Breast epithelium (tissue), 4 donors: ENCODE measurements at places on chromosomes 3 and 15.
A peak's percentile ranks its signal among the peaks of the same experiment; 100 is the strongest.

DNA sequence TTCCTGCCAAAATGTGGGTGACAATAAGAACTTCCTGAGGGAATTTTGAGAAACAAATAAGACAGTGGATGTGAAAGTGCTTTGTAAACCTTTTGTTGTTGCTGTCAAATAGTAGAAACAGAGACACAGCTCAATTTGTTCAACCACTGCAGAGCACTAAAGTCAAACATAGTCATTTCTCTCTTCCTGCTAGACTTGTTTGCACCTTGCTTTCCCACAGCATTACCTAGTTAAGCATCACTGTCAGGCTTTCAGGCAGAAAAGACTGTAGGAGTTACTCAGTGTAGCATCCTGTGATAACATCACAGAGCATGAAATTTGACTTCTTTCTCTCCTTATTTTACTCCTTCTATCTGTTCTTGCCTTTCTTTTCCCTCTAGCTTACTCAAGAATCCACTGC is 27.1 kb downstream of the SLC12A1 start:
- DNase-seq, result no peak

DNA sequence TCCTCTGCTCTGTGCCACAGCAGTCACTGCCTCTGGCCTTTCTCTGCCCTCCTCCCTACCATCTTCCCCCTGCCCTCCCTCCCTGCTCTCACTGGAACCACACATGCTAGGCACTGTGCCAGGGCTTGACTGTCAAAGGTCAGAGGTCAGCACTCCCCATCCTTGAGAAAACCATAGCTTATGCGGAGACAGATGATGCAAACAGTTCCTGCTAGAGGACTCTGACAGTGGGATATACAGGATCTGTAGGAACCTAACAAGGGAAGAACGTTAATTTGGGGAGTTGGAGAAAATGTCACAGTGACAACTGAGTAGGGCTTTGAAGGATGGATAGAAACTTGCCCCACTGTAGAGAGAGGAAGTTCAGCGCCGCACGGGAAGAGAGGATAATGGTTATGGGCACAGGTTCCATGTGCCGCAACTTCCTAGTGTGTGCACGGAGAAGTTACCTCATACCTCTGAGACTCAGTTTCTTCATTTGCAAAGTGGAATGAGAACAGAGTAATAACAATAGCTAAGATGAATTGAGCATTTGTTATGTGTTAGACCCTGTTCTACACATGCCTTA is 29.3 kb upstream of the XYLB start:
- DNase-seq, result no peak

DNA sequence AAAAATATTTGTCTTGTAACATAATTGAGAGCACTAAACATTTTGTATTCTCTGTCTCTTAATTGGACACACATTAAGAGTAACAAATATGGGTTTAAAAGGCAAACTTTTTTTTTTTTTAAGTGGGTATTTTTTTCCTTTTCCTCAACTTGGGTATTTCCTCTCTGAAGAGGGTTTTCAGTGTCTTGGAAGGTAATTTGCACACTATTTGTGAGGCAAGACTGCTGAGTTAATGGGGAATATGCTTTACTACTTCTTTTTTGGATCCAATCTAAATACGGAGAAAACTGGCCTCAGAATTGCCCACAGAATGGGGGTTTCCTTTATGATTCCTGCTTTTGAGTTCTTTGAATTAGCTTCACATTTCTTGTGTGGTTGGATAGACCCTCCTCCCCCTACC is 105.2 kb downstream of the FNDC3B start:
- no peak for DNase-seq

DNA sequence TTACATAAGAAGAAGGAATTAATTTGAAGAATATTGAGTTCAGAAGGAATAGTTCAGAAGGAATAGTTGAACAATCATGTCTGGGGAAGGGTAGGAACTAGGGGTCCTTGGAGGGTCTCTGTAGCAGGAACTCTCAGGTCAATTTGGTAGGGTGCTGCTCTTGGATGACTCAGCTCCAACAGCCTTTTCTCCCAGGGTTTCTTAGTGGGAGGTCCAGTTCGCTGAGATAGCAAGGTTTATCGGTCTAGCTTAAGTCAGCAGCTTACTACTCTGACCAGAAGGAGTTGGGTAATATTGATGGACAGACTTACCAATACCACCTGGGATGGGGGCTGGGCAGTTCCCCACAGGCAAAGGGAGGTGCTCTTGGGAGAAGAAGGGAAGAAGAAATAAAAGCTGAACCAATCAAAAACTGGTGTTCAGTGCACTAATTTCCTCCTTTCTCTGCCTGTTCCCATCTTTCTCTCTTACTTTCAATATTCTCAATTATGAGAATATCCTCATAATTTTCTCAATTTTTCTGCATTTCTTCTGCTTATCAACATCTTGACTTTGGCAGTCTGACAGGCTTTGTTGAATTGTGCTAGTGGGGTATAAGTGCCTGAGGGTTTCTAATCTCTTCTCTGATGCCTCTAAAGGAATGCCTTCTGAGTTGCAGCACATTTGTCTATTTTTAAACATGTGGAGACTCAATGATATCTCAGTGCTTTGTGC is 14.4 kb upstream of the MITF start:
- DNase-seq, result no peak

DNA sequence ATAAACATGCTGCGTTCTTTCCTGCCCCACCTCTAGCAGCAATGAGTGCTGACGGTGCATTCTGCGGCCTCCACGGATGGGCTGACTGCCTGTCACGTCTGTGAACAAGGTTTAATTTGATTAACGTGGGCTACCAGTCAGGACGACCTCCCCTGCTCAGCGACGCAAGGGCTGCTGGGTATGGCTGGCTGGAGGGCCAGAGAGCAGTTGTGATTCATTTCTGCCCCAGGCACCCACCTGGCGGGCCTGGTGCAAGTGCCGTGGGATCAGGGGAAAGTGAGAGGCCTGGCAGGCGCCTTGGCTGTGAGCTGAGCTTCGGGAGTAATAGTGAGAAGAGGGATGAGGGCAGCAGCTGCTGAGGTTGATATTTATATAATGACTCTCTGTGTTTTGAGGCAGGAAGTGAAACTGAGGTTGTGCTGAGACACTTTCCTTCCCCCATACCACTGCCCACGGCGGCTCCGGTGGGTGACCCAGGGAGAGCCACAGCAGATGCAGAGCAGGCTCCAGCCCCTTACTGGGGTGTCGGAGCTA is 190.4 kb upstream of the BCL6 start:
- no peak for DNase-seq

GRCh38 chr3:178244733-178245709 is 291.2 kb upstream of the KCNMB2 start:
- no peak for DNase-seq

DNA sequence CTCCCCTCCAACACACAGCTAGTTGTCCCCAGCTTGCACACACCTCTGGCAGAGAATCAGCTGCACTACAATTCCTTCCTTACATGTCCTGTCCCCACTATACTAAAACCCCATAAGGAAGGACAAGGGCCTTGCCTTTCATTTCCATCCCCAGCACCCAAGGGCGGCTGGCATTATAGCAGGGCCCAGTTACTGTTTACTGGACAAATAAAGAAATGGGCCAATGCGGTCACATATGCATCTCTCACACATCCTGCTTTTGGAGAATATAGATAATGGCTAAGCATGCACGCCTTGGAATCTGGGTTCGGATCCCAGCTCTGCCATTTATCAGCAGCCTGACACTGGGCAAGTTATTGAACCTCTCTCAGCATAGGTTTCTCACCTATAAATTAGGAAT is 99.1 kb downstream of the DAPK2 start:
- DNase-seq, result no peak

- DNase-seq, result no peak
Measured at GRCh38 chr15:35827911-35828310, 281.9 kb upstream of the DPH6 start.

DNA sequence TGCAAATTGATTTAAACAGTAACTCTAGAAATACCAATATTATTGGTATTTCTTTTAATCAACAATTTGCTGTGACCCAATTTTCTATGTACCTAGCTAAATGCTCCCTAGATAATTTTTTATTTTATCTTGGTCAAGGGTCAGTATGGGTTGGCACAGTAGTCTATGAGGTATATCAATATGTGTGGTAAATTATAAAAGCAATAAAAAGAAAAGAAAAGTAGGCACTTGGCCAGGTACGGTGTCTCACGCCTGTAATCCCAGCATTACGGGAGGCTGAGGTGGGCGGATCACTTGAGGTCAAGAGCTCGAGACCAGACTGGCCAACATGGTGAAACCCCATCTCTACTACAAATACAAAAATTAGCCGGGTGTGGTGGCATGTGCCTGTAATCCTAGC is 34.0 kb upstream of the STIMATE start:
- no peak for DNase-seq

DNA sequence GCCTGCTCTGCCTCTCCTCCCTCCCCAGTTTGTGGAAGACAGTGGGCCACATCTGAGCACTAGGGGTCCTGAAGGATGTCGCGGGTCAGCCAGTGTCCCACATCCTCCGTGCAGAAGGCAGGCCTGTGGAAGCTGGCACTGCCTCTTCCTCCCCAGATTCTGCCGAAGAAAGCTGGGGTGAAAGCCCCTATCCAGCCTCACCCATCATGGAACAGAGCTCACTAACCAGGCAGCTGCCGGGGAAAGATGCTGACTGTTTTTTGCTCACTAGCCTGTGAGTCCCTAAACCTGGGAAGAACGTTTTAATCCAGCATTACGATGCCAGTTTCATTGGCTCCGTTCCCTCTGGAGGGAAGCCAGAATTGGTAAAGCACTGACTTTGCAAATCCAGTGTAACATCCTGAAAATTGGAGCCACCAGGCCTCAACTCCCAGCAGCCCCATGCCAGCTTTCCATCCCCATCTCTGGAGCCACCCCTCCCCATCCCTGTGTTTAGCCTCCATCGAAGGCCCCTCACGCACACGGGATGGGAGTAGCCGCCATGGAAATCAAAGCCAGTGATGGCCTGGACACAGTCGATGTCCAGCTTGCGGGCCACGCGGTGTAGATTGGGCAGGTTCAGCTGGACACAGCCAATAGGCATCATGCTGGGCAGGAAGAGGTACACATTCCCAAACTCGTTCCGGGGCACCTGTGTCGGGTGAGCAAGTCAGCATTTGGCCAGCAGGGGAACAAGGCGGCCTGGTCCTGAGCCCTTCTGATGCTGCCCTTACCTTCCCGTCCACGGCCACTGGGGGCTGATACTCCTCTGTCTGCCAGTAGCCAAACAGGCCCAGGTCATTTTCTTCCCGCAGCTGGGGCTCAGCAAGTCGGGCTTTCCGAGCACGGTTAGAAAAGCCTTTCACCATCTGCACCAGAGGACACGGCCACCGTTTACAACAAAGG is 23.5 kb downstream of the TMEM43 start:
- DNase-seq, result no peak

GRCh38 chr3:171393032-171393744 is 67.0 kb downstream of the TNIK start:
- DNase-seq, result no peak

GRCh38 chr3:96022676-96023075 is 791.7 kb upstream of the EPHA6 start:
- no peak for DNase-seq

GRCh38 chr3:68728343-68728742 is 204.0 kb downstream of the TAFA4 start:
- no peak for DNase-seq

GRCh38 chr15:57386976-57387375 is 10.7 kb downstream of the CGNL1 start:
- no peak for DNase-seq

- DNase-seq, result no peak
Measured at GRCh38 chr3:154786724-154787123, 293.4 kb upstream of the MME start.

- no peak for DNase-seq
Measured at GRCh38 chr3:182464513-182465145, 328.7 kb upstream of the ATP11B start.

DNA sequence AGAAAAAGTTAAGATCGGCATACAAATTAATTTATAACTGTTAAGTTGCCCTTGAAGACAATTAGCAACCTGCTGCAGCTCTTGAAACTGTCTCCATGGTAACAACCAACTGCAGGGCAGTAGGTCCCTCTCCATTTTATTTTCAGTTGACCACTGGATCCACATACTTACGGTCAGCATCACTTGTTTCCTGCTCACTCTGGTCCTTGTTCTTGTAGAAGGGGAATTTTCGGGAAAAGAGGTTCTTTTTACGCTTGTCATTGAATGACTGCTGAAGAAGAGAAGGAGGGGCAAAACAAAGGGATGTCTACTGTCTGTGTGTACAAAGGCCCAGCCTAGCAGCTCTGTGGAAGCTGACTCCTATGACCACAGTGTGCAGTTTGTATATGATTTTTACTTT is 46.8 kb upstream of the MELTF start:
- no peak for DNase-seq

DNA sequence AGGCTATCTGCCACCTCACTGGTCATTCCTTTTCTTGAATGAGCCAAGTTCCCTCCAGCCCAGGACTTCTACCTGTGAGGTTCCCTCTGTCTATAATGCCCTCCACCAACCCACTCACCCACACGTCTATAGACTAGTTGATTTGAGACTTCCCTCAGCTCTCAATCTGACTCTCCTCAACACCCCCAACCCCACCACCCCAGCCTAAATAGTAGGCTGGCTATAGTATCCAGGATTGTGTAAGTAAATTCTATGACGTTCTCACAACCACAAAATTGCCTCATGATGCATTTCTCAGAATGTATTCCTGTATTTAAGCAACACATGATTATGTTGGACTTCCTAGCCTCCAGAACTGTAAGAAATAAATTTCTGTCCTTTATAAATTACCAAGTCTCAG is 2.2 kb downstream of the PLSCR1 start:
- DNase-seq, result no peak

DNA sequence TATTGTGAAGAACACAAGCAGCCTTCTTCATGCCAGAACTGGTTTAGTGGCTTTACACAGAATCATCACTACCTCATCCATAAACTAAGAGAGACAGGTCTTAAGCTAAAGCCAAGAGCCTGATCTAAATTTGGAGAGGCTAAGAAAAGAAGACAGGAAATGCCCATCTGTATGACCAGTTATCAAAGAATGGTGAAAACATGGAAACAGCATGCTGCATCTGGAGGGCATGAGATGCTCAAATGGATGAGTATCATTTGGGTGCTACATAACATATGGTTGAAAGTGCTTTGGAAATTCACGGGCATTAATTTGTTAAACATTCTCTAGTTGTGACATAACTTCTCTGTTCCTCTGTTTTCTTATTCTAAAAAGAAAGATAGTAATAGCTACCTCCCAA is 112.5 kb downstream of the CPNE4 start:
- no peak for DNase-seq

- DNase-seq, result no peak
Measured at GRCh38 chr3:40358454-40358853, 28.5 kb upstream of the ENTPD3 start.

GRCh38 chr3:134365766-134366065 is 8.5 kb downstream of the AMOTL2 start:
- peak; percentile 31 for DNase-seq

DNA sequence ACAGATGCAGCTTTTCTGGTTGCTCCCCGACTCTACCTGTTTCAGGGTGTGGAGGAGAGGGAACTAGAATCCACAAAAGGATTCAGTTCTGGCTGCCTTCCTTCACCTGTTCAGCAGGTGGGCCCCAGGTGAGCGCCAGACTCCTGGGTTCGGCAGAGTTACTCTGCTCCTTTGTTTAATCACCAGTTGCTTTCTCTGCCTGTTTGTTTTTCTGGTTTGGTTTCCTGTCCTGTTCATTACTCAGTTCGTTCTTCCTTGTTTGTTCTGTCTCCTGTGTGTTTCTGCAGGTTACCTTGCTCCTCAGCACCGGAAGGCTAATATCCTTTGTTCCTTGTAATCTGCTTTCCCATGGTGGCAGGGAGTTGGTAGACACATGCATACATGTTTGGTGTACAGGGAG is 508.5 kb upstream of the ATP11B start:
- no peak for DNase-seq
